ENCODE measurements at places on chromosomes 6 and 20.

DNA sequence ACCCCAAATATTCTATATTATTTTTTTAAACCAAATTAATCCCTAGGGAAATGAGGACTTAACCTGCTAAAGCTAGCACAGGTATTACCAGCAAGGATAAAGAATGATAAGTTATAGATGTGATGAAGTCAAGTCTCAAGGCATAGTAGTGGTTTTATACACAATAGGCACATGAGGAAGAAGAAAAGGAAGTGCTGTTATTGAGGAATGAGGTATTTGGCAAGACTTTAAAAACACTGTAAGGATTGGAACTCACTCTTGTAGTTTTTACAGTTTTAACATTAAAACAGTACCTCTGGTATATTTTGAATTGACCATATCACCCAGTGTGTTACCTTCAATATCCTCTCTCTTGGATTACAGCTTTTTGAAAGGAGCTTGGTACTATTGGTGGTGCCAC is 54.6 kb downstream of the PHF3 start:
- no peak for DNase-seq

DNA sequence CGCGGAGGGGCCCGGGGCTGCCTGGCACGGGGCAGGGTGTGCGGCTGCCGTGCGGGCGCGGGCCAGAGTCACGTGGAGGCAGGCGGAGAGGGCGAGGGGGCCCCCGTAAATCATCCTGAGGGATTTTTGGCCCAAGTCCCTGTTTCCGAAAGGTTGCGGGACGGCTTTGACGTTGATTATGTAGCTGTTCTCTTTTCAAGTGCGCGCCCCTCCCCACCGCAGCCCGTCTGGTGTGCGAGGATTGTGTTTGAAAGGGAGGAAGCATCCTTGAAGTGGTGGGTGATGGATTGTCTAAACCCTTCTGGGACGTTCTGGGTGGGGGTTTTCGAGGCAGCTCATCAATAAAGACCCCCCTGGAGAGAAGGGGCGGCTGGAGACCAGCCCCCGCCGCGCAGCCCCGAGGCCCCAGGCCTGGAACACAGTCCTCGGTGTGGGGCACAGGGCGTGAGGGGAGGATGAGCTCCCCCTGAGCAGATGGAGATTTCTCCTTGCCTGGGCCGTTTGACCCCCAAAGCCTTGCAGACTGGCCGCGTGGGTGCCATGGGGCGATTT is 7.0 kb upstream of the FOXF2 start:
- DNase-seq, result no peak

GRCh38 chr6:28235912-28236452 is 10.9 kb downstream of the ZSCAN9 start:
- DNase-seq, result no peak

DNA sequence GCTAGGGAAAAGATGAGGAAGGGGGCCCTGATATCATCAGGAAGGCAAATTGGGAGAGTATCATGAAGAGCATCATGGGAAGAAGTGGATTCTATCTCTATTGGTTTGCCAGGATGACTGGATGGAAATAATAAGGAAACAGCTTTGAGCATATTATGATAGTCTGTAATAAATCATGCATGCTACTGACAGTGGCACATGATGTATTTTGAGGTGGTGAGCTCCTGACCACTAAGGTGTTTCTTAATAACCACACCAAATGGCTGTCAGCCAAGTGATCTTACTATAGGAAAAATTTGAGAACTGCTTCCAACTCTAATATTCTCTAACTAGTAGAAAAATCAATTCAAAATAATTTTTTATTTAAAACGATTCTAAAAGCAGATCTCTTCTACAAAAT is 548.4 kb upstream of the JAG1 start:
- no peak for DNase-seq

DNA sequence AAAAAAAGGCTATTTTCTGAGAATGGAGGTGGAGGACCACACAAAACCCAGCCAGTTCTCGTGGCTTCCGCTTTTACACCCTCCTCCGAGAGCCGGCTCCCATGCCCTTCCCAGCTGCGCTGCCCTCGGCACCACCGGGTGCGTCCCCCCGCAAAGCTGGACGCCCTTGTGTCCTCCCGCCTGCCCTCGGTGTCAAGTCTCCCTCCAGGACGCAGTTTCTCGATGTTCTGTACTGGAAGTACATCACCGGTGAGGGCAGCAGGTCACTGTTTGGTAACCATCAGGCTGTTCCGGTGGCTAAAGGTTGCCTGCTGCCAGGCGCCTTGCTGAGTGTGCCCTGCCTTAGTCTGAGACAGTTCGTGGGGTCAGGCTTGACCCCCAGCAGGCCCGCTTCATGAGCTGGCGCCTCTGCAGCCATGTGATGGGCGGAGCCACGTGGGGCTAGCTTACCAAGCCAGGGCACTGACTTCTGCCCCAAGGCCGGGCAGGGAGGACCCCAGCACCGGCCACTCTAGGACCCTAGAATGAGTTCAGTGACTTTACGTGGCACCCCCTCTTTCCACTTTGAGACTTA is 34.6 kb downstream of the RREB1 start:
- no peak for DNase-seq

- DNase-seq, result no peak
These were observed 71.0 kb downstream of the SSR1 start for GRCh38 chr6:7241709-7242645.

DNA sequence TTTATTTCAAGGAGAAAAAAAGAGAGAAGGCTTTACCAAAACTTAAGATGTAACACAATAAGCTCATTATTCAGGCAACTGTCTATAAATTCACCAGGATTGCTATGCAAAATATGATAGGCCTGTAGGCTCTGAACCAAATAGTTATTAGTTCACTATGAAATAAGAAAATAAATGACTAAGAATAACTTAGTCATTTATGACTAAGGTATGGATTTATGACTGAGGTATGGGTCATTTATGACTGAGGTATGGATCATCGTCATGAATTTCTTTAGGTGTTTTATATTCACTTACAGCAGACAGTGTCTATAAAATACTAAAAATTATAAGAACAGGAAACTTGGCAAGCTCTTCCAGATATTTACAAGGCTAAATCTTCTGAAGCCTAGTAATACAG is 52.1 kb upstream of the SNX9 start:
- DNase-seq, result peak; percentile 69

GRCh38 chr6:160899671-160900430 is 91.7 kb upstream of the MAP3K4 start:
- DNase-seq, result no peak

GRCh38 chr6:105310371-105310770 is 92.5 kb downstream of the PREP start:
- no peak for DNase-seq

GRCh38 chr6:36826520-36827227 is 12.6 kb downstream of the CPNE5 start:
- DNase-seq, result peak; percentile 26

GRCh38 chr6:14917109-14917910 is 328.6 kb upstream of the JARID2 start:
- peak; percentile 50 for DNase-seq

GRCh38 chr6:167512696-167513375 is 187.9 kb downstream of the TTLL2 start:
- DNase-seq, result no peak

DNA sequence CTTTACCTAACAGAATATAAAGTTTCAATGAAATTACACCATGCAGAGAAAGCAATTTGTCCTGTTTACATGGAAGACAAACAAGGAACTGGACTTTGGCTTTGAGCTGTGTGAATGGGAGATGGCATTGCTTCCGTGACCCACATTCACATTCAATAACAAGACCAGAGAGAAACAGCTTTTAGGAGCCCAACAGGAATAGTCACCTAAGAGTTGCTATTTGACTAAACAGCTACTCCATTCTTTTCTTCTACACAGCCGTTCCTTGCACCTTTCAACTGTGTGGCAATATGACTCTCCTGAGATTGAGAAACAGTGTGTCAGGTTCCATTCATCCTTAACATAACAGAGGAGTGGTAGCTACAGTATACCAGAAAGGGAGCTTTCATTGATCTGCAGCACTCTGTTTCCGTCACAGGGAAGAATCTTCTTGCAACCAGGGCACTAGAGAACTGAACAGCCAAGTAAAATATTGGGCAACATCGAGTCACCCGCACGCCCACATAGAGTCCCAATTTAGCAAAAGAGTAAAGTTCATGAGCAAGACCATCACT is 355.1 kb downstream of the HAO1 start:
- no peak for DNase-seq

DNA sequence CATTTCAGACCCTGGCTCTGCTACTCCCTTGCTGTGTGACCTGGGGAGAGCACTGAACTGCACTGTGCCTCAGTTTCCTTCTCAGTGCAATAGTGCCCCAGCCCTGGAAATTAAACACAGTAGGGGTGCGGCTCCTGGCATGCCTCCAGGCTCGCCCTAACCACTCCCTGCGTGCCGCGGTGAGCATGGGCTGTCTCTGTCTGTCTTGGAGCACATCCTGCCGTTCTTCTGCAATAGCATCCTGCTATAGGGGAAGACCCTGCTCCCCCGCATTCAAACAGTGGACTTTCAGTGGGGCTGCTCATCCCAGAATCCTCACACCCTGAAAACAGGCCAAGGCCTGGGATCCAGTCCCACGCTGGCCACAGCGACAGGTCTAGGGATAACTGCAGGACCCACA is 129.5 kb downstream of the FOXC1 start:
- DNase-seq, result no peak

DNA sequence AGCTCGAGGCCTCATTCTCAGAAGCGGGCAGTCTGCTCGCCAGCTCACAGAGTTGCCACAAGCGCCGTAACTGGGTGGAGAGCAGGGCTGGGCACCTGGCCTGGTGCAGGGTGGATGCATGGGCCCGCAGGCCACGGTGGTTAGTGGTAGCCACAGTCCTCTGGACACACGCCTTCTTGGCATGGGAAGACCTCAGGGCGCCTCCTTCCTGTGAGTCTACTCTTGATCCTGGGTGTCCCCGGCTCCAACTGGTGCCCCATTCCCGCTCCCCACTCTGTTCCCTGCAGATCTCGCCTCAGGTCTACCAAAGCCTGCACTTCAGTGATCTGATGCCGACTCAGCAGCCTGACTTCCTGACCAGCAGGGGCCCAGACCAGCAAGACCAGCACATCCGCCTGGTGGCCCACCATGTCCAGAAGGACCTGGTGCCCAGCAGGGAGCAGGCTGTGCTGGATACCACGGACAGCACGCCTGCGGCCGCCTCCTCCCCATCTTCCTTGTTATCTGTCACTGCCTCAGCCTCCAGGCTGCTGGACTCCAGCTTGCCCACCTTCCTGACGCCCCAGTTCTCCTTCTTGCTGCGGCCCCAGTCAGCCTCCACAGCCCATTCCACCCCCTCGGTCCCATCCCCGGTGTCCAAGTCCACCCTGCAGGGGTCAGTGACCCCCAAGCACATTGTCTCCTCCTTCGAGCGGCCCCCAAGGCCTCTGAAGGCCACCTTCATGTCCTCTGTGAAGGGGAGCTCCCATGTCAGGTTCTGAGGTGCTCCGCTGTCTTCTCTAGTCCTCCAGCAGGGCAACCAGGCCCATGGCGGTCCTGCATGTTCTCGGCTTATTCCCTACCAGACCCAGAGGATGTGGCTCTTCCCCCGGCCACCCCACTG is 43.1 kb downstream of the SUN5 start:
- no peak for DNase-seq

DNA sequence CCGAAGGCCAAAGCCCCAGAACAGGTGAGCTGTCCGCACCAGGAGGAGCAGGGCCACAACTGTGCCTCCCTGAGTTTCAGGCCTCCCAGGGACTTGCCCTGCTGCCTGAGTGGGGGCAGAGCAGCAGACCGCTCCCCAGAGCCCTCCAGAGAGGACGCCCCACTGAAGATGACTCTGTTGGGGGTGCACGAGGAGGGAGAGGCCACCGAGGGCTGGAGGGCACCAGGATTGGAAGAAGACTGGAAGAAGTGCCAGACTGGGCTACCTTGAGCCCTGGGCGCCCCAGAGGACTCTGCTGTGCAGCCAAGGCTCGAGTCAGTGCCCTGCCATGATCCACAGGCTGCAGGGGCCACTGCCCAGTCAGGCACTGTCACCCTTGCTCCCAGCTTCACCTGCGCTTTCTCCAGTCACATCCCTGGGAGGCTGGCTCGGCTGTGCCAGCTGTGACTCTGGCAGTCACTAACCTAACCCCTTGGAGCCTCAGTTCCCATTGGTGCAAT is 11.3 kb downstream of the CST7 start:
- no peak for DNase-seq

- DNase-seq, result no peak
These were observed 85.0 kb upstream of the CCDC28A start for GRCh38 chr6:138688580-138688979.

GRCh38 chr6:150230832-150231524 is 88.1 kb downstream of the PPP1R14C start:
- no peak for DNase-seq

GRCh38 chr6:106967936-106968555 is 6.5 kb downstream of the CD24 start:
- DNase-seq, result no peak

GRCh38 chr6:13038315-13038714 is 290.0 kb downstream of the TBC1D7 start:
- no peak for DNase-seq

DNA sequence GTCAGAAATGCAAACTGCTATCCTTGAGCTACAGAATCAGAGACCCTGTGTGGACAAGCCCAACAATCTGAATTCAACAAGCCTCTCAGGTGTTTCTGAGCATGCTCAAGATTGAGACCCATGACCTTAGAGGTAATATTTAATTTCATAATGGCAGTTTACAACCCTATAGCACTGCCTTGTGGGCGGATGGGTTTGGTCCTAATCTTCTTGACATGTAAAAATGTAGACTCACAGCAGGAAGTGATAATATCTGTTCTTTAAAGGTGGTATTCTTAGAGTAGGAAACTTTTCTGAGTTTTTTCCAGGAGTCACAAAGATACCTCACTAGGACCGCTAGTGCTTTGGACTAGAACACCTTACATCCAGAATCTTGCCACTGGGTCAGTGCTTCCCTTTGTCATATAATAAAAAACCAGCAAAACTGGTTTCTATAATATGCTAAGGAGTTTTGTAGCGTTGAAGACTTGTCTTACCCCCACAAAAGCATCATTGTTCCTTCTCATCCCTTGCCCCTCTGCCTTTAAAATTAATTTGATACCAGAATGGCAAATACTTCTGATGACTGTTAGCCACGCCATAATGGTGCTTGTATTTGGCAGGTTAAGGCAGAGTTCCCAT is 52.6 kb downstream of the E2F3 start:
- DNase-seq, result no peak

GRCh38 chr6:161038229-161039031 is 46.9 kb downstream of the MAP3K4 start:
- DNase-seq, result peak; percentile 93

DNA sequence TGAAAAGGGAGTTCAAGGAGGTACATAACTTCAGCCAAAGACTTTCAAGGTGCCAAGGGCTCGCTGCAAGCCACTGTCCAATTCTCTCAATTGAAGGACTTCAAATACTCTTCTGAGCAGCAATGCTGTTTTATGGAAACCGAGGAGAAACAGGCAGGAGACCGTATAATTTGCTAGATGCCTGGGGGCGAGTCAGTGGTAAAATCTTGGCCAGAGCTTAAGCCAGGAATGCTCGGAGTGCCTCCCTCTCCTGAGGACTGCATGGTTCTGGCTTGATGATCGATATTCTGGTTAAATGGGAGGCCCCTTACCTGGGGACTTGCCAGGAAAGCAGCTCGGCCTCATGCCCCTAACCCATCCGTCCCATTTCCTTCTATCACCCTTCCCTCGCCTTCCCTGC is 35.8 kb upstream of the NOP56 start:
- DNase-seq, result peak; percentile 23

- DNase-seq, result no peak
These were observed 79.2 kb downstream of the PRND start for GRCh38 chr20:4800676-4801449.
